ENCODE measurements at places on chromosomes 2 and 18.

DNA sequence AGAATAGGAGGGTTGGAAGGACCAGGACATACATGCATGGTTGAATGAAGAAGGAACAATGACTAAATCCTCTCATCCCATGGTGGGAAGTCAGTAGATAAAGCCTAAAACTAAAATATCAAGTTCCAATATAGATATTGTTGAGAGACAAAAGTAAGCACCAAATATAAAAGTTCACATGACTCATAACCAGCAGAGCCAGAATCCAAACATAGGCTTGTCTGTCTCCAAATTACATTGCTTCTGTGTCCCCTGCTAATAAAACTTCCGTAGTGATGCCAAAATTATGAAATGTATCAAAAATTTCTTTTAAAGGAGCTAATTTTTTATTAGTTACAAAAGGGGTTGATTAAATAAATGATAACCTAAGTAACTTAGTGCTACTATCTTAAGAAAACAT is 19.7 kb downstream of the CHST9 start:
- no peak for DNase-seq

GRCh38 chr18:961644-962355 is 57.1 kb downstream of the ADCYAP1 start:
- peak; percentile 36 for DNase-seq

GRCh38 chr2:24466871-24467870 is 23.9 kb upstream of the NCOA1 start:
- no peak for DNase-seq

- DNase-seq: no peak
Measured at GRCh38 chr2:225033440-225034318, 8.6 kb downstream of the DOCK10 start.

- peak; percentile 85 for DNase-seq
Measured at GRCh38 chr18:48459465-48459864, 50.3 kb upstream of the ZBTB7C start.

- DNase-seq: no peak
Measured at GRCh38 chr2:142926445-142926844, 49.0 kb downstream of the KYNU start.

DNA sequence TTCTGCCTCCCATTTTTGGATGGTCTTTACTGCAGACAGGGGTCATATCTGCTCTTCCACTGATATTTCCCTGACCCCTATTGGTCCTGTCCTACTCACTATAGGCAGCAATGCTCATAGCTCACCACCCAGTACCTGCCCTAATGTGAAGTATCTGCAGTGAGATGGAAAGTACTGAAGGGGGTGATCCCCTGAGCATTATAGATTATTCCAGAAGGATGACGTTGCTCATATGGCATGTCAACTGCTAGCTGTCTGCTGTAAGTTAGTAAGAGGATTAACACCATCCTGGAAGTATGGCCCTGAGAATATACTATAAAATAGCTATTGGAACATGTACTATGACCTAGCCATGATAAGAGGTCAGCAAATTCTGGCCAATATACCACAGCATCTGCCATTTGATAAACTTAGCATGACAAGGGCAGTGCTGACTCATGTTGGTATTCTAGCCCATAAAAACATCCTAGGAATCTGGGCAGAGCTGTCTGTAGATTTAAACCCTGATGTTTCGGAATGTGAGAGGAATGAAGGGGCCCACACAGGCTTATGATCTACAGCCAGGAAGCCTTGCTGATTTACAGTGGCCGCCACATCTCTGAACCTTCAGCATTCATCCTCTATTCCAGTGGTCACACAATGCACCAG is 451.4 kb downstream of the TNS1 start:
- DNase-seq: no peak

DNA sequence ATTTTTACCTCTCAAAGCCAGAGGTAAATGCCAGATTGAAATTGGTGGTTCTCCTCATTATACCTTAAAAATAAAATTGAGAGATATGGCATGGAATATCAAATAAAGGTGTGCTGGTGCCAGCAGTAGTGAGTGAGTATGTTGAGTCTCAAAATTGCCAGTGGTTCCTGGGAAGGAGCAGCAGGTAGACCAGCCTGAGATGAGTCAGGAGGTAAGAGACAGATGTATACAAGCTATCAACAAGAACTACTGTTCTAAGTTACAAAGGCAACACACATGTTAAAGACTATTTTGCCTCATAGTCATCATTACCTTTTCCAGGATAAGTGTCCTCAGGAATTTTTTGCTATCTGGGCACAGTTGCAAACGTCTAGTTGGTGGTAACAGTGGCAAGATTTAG is 1.3 kb upstream of the UPP2 start:
- DNase-seq: no peak

- DNase-seq: no peak
Measured at GRCh38 chr2:238710787-238711186, 137.1 kb upstream of the TWIST2 start.

GRCh38 chr2:20667151-20667530 is 197 bp downstream of the GDF7 start:
- no peak for DNase-seq

GRCh38 chr18:70037431-70038061 is 89.9 kb upstream of the CD226 start:
- no peak for DNase-seq

DNA sequence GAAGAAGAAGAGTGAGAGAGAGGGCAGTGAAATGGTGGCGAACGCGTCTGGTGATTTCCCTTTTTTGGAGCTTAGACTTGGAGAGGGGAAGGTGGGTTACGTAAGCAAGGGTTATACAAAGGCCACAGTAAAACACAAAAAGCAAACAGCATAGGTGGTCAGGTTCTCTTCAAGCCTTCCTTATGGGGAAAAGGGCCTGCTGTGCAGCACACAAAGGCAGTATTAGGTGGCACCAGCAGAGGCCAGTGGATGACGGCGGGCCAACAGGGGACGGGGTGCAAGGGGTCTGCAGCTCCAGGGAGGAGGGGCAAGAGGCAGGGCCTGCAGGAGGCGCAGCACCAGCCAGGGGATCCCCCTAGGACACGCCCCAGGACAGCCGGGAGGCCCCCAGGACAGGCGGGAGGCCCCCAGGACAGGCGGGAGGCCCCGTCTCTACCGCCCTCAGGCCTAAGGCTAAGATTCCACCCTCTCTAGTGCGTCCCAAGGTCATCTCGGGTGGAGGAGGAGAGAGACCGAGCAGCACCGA is 32.6 kb upstream of the NPC1 start:
- DNase-seq: peak; percentile 78

- DNase-seq: no peak
Measured at GRCh38 chr2:63035660-63036059, 15.0 kb upstream of the OTX1 start.

DNA sequence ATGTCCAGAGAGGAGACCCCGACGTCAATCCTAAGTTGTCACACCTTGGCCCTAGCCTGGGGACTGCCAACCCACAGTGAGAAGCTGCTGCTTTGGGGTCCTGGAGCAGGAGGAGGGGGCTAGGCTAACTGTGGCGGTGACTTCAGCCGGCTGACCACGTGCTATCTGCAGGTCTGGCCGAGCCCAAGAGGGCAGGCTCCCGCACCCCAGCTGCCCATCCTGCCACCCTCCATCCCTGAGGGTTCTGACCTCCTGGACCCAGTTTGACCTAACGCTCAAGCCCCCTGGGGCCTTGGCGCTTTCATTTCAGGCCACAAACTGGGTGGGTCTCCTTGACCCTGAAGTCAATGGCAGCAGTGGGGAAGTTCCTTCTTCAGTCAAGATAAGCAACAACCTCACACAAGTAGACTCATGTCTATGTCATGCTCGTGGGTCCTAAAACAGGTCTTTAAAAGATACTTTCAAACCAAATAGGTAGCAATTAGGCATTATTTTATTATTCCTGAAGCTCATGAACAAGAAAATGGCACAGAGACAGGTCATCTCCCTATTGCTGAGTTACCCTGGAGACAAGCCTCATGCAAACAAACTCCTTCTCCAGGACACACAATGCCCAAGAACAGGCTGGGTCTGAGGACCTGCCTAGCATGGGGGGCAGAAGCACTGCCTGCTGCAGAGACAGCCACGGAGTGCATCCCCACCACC is 2.3 kb downstream of the HES6 start:
- DNase-seq: no peak

- DNase-seq: no peak
Measured at GRCh38 chr2:168998609-168999211, 32.4 kb downstream of the ABCB11 start.

GRCh38 chr18:23716516-23716915 is 27.3 kb downstream of the LAMA3 start:
- DNase-seq: peak; percentile 56

- no peak for DNase-seq
Measured at GRCh38 chr2:8752385-8752784, 70.5 kb downstream of the ID2 start.

DNA sequence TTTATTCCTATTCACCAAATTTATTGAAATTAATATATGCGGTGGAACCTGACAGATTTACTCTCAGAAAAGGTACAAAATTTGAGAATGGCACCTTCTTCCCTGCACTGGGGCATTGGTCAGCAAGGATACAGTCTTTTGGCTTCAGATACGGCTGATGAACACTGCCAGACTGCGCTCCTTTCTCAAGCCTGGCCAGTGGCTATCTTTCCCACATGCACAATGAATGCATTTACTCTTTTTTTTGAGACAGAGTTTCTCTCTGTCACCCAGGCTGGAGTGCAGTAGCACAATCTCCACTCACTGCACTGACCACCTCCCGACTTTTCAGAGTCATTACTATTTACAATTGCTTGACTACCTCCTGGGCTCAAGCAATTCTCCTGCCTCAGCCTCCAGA is 61.6 kb downstream of the MOB4 start:
- no peak for DNase-seq

DNA sequence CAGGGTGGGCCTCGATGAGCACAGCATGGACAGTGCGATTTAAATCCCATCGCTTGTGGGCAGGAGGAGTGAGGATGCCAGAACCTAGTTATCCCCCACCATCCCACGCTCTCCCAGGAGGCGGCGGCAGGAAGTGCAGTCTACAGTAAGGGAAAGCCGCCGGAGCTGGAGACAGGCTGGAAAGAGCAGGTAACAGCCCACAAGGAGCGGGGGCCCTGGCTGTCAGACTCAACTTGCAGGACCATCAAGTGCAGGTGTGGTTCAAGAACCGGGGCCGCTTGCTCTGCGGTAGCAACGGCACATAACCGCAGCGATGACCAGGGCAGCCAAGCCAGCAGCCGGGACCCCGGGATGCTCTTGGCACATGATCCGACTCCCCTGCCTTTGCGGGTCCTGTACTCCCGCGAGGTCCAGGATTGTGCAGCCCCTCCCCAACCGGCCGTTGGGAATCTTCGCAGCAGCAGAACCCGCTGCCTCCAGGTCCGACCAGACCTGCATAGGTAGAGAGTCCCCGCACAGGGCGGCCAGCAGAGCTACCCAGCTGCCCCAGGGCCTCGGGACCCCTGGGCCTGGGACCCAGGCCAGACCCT is 82.1 kb downstream of the BIN1 start:
- no peak for DNase-seq

- DNase-seq: no peak
Measured at GRCh38 chr18:40929399-40929798, 1025.6 kb upstream of the PIK3C3 start.

GRCh38 chr2:105325389-105325963 is 4.1 kb downstream of the TGFBRAP1 start:
- DNase-seq: peak; percentile 56

- DNase-seq: no peak
Measured at GRCh38 chr2:240454106-240454901, 18.8 kb downstream of the GPC1 start.

GRCh38 chr18:3623769-3624545 is 174.0 kb downstream of the TGIF1 start:
- peak; percentile 27 for DNase-seq

DNA sequence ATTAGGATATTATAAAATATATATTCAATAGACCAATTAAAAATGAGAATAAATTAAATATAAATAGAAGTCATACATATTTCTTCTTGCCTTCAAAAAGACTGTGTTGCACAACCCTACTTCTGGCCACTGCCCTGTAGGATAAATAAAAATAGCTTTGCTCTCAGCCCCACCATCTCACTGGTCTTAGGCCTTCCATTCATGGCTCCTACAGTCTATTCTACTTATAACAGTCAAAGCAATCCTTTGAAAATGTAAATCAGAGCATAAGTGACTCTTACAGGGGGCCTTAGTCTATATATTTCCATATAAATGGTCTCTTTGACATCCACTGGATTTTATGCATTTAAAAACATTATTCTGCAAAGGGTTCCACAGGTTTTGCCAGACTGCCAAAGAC is 72.9 kb downstream of the KLF7 start:
- DNase-seq: no peak

- DNase-seq: no peak
Measured at GRCh38 chr18:69872661-69873060, 75.0 kb downstream of the CD226 start.

- DNase-seq: peak; percentile 54
Measured at GRCh38 chr2:172065111-172065510, 20.2 kb upstream of the DLX1 start.

- DNase-seq: peak; percentile 56
Measured at GRCh38 chr2:240437861-240438809, 2.7 kb downstream of the GPC1 start.

DNA sequence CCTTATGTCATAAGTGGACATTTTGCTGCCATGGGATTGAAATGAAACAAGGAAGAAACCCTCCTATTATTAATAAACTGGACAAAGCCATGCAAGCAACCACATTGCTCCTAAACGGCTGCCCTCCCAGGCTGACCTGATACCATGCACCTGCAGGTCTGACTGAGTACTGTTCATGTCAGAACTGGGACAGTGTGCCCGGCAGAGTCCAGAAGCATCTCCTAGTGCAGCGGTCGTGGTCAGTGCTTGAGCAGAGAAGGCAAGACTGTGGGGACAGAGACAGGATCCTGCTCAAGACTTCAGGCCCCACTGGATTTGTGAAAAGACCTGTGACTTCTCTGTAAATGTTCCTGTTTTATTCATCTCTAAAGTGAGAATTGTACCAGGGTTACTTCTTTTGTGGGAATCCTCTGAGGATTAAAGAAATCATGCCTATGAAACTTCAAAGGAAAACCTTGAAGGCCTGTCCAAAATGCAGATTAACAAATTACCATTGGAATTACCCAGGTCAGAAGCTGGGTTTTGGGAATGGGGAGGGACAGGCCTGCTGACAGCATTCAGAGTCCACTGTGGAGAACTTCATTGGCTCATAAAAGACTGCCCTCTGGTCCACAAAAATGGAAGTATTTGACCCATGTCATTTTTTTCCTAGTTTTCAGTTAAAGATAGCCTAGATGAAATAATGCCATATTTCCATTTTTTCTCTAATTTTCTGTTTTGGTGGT is 13.9 kb downstream of the RNF144A start:
- DNase-seq: no peak

GRCh38 chr2:12727641-12728040 is 10.9 kb downstream of the TRIB2 start:
- no peak for DNase-seq

Data from inflammatory macrophage (primary cell).